ENCODE measurements at places on chromosomes 13 and 19.

- DNase-seq, result no peak
These were observed 45.3 kb downstream of the LRCH1 start for GRCh38 chr13:46598140-46598819.

DNA sequence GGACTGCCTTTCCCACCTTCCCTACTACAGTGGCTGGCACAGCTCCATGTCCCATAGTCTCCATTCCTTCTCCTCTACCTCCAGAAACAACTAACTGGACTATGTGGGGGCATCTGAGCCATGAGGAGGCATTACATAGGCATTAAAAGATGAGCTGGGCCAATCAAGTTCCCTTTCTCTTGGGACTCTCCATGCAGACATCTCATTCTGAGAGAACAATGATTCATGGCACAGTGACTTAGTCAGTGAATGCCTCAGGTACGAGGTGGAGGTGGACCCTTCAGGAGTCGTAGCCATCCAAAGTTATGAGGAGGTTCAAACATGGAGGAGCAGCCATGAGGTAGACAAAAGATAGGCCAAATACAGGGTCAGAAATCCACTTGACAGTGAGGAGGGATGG is 70.0 kb downstream of the GPC6 start:
- DNase-seq, result no peak

GRCh38 chr13:29621051-29621800 is 25.7 kb upstream of the SLC7A1 start:
- no peak for DNase-seq

DNA sequence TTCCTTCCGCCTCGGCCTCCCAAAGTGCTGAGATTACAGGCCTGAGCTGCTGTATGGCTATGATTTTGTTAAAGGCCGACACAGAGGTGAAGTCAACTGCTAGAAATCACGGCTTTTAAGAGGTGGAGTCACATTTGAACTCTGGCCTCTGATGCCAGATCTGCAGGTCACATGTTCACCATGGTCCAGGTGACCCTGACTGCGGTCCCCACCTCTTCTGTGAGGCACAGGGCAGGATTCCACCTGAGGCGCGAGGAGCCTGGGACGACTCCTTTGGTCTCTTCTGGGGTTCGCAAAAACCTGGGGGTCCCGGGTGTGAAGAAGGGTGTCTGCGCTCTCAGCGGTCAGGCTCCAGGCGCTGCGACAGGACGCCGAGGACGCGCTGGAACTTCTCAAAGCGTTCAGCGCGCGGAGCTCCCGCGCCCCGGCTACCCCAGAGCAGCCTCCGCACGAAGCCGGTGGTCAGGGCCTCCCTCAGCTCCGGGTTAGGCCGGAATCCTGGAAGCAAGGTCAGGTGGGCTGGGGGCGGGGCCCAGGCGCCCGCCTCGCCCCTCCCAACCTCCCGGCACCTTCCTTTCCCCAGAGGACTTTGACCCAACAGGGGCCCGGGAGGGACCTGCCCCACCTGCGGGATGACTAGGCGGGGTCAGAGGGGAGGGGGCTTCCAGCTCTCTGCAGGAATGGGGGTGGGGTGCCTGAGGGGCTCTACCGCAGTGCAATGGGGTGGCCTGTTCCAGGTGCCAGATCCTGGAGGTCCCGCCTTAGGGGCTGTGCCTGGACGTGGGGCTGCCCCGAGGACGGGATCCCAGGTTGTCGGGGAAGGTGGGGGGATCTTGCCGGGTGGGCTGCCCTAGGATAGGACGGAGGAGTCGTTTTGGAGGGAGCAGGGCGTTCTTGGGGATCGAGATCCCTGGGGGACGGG is 13.0 kb downstream of the TRIP10 start:
- no peak for DNase-seq

DNA sequence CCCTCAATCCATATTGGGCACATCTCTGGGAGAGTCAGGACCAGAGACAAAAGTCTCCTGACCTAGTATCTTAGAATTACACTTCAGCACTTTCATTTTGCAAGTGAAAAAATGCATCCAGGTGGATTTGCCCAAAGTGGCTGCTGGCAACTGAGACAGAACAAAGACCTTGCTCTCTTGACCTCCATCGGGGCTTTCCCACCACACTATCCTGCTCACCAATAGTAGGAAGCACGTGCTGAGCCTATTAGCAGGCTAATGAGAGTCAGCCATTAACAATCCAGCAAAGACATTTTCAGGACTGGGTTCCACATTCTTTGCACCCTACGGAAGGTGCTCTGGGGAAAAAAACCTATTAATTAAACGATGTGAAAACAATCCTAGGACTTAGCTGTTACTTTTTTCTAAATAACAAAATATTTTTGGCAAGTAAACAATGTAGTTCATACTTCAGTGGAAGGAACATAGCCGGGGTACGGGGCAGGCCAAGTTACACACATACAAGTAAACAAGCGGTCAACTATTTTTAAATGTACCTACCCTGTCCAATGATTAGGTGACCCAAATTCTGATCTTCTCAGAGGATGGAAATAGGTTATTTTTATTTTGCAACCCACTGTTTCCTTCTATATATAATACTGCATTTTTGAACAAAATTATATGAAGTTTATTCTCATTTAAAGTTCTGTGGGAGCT is 78.6 kb downstream of the CDADC1 start:
- no peak for DNase-seq

GRCh38 chr13:111659219-111659775 is 338.9 kb downstream of the TEX29 start:
- no peak for DNase-seq

DNA sequence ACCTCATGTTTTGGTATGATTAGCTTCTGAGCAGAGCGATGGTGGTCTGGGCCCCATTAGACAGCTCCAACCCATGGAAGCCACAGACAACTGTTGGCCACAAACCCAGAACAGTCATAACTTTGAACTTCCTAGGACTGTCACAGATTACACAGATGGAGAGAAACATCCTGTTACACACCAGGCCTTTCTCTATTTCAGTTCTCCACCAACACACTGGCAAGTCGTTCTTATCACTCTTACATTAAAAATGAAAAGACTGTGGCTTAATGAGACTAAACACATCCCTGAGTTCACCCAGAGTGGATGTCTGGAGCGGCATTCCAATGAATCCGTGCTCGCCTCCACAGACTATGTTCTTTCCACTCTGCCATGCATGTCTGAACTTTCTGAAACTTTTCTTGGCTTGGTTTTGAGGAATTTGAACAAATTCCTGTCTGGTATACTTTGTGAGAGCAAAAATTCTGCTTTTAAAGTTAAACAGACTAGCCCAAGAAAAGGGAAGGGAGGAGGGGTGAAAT is 109.1 kb downstream of the NALCN start:
- no peak for DNase-seq

DNA sequence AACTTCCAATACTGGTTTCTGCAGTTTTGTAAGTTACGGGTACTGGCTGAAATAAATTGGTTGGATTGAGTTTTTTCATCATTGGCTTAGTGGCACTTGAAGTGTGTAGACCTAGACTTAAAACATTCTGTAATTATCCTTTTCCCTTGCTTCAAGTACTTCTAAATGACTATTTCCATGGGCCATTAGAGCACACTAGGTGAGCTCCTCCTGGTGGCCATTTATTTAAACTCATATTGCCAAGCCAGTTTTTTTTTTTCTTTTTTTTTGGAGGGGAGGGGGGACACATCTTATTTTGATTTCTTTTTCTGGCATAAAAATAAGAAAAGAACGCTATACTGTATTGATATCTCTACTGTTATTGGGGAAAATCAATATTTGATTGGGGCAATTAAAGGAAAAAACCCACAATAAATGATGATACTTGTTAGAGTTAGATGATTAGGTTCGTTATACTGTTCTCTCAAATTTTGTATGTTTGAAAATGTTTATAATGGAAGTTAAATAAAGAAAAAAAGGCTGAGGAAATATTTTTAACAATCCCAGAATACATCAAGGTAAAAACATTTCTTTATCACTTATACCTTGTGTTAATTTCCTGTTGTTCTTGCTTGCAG is 82.9 kb downstream of the PDS5B start:
- peak; percentile 17 for DNase-seq

DNA sequence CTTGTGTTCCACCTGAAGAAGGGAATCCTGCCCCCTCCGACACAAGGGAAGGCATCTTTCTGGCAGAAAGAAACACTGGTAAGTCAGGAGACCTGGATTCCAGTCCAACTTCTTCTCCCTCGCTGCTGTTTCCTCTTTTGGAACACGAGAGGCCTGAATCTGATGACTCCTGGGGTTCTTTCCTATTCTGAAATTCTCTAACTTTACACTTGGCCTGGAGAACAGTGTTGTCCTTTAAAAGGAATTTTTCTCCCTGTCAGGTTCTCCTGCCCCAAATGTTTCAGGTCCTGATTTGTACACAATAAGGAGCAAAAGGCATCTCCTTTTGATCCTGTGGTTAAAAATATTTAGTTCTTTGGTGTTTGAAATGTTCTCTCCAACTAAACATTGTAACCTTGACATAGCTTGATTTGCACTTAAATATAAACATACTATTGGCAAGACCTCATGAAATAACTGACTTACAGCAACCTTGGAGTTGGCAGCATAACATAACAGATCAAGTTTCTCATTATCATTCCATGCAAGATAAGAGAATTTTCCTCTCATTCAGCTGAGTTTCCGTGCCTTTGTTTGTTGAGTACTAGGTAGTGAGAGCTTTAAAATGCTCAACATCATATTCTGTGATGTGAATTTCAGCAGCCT is 244.8 kb downstream of the COG6 start:
- peak; percentile 56 for DNase-seq

DNA sequence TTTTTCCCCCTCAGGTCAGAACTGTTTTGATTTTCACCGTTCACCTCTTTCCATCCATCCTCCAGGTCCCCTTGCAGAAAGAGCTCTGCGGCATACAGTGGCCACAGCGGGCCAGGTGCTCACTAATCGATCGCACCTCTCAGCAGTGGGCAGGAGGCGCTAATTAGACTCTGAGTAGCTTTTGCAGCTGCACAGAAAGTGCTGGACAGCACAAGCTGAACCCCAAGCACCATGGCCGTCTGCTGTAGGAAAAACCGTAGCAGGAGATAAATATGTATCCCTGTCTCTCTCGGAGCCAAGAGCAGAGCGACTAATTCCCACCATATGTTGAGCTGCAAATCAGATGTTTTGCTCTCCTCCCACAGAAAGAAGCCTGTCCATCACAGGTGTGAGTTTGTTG is 54.4 kb downstream of the PEX11G start:
- DNase-seq, result no peak

GRCh38 chr19:43555185-43555770 is 20.0 kb downstream of the XRCC1 start:
- DNase-seq, result peak; percentile 62

DNA sequence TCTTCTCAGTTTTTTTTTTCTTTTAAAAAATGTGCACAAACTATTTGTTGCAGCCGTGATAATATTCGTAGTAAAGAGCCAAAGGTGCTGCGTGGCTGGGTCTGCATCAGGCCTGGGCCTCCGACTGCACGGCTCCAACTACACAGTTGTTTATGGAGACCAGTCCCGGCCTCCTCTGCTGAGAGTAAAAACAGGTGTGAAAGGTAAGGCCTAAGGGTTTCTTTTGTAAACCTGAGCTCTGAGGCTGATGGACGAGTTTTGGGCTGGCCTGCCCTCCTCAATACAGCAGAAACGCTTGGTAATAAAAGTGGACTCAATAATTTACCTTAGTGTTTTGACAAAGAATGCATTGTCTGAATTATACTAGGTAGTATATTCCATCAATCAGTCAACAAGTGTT is 3.9 kb downstream of the MBNL2 start:
- DNase-seq, result peak; percentile 90

GRCh38 chr19:41624515-41624914 is 2.4 kb downstream of the CEACAM4 start:
- no peak for DNase-seq

DNA sequence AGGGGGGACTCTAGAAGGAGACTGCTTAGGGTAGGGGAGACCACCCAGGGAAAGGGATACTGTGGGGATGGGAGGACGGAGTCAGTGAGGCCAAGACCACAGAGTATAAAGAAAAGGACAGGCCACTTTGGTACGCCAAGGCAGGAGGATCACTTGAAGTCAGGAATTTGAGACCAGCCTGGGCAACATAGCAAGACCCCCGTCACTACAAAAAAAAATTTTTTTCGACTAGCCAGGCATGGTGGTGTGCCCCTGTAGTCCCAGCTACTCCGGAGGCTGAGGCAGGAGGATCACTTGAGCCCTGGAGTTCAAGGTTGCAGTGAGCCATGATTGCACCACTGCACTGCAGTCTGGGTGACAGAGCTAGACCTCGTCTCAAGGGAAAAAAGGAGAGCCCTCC is 6.6 kb downstream of the IFNL3 start:
- no peak for DNase-seq

DNA sequence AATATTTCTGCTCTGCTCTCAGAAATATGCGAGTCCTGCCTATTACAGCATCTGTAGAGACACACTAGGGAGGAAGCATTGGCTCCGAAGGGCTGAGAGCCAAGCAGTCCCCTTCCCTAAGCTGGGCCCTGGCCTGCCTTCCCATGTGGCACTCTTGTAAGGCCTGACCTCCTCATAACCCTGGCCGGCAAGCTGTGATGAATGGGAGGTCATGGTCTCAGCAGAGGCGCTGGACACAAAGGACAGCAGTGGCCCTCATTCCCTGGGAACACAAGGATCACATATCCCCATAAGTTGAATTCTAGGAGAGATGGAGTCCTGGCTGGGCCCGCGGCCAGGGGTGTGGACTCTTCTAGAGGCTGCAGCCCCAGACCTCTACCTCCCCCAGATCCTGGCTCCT is 483.3 kb downstream of the ZNF536 start:
- no peak for DNase-seq

GRCh38 chr19:341386-342127 is 3.0 kb downstream of the MIER2 start:
- no peak for DNase-seq

- no peak for DNase-seq
These were observed 5.4 kb downstream of the XAB2 start for GRCh38 chr19:7623725-7624603.

DNA sequence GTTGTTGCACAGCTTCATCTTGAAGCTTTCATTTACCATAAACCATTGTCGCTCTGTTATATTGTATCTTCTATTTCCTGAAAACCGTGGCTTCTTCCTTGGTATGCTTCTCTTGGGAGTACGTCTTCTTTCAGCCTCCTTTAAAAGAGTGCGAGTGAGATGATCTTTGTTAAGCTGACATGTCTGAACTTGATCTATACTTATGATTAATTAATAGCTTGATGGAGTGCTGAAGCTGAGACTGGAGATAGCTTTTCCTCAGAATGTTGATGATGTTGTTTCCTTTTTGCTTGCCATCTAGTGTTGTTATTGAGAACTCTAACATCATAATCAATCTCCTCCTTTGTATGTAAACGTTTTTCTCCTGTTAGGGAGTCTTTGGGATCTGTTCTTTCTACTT is 529.3 kb upstream of the SPRY2 start:
- no peak for DNase-seq

GRCh38 chr13:105426441-105426840 is 1109.0 kb downstream of the EFNB2 start:
- DNase-seq, result no peak

- DNase-seq, result no peak
These were observed 77.6 kb downstream of the TSC22D1 start for GRCh38 chr13:44498502-44498901.

GRCh38 chr19:50719566-50719965 is at the start of gene SHANK1:
TSS of gene SHANK1 (minus strand) at chr19:50719802. CDS start at chr19:50716919, 2,883 bp downstream.
- peak; percentile 17 for DNase-seq

- DNase-seq, result no peak
These were observed 48.4 kb downstream of the USPL1 start for GRCh38 chr13:30666113-30666512.

All from NCI-H526 (cell line).